Hematopoietic multipotent progenitor cell treated with erythropoietin and hydrocortisone succinate and interleukin-3 and kit ligand, for 17 days (in vitro differentiated cells): ENCODE measurements at places on chromosomes 12 and 14.

DNA sequence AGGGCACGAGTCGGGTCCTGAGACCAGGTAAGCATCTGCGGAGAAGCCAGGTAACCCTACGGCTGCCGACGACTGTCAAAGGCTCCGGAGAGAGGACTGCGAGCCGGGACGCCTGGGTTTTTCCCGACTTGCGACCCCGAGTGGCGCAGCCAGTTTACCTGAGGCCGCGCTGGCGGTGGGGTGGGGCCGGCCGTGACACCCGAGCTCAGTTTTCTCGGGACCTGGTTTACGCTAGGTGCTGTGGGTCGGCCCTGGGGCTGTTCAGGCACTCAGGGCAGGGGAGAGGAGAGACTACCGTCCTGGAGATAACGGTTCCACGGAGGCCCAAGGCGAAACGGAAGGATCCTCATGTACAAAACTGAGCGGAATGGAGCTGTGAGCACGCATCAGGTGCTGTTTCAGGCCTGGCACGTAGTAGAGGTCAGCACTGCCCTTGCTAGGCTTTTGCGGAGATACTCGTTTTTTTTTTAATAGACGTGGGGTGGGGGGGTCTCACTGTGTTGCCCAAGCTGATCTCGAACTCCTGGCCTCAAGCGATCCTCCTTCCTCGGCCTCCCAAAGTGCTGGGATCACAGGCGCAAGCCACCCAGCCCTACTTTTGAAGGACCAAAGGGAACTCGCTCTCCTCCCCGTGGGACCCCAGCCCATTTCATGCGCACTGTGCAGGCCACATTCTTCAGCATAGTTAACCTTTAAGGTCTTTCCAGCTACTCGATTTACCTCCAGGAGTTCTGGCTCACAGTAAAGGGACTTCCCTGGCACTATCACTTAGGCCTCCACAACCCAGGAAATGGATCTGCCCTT, 471 bp downstream of the MTRFR start:
- peak; percentile 46 for DNase-seq

DNA sequence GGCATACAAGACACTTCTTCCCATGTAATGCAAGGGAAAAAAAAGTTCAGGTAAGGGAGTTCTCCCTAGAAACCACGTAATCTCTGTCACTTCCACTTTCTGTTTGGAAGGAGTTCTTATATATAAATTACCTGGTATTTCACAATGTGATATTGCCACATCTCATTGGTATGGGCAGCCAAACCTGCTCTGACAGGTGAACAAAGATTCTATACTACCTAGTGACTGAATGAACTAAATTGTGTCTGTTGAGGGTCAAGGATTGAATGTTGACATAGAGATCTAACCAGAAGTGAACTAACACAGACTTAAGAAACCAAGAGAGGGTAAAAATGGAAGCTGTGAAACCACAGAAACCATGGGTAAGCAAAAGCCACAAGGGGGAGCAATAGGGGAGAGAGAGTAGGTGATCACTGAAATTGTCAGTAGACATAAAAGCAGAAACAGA, 161.3 kb downstream of the RPL10L start:
- DNase-seq, result no peak

DNA sequence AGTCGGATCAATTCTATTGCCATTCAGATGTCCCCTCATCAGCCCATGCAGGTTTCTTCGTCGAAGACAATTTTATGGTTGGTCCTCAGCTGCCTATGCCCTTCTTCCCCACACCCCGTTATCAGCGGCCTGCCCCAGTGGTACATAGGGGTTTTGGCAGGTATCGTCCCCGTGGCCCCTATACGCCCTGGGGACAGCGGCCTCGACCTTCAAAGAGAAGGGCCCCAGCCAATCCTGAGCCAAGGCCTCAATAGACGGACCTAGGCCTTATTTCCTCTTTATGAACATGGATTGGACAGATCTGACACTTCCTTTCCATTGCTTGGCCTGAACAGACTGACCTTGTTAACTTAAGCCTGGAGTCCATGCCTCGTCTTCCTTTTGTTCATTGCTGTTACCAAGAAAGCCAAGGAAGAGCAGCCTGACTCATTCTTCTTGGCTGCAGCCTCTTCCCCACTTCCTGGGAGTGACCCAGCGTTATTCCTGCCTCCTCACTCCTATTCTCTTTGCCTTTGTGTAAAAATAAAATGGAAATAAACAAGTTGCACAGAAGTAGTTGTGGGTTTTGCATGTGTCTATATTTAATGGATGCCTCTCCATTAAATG, 156.5 kb upstream of the AMIGO2 start:
- no peak for DNase-seq

- no peak for DNase-seq
Observed at GRCh38 chr12:67649261-67649569, 670 bp downstream of the DYRK2 start.

- DNase-seq, result no peak
Observed at GRCh38 chr12:4446335-4446734, 720 bp upstream of the FGF6 start.

GRCh38 chr12:39205969-39206368, 237.0 kb downstream of the KIF21A start:
- DNase-seq, result no peak

DNA sequence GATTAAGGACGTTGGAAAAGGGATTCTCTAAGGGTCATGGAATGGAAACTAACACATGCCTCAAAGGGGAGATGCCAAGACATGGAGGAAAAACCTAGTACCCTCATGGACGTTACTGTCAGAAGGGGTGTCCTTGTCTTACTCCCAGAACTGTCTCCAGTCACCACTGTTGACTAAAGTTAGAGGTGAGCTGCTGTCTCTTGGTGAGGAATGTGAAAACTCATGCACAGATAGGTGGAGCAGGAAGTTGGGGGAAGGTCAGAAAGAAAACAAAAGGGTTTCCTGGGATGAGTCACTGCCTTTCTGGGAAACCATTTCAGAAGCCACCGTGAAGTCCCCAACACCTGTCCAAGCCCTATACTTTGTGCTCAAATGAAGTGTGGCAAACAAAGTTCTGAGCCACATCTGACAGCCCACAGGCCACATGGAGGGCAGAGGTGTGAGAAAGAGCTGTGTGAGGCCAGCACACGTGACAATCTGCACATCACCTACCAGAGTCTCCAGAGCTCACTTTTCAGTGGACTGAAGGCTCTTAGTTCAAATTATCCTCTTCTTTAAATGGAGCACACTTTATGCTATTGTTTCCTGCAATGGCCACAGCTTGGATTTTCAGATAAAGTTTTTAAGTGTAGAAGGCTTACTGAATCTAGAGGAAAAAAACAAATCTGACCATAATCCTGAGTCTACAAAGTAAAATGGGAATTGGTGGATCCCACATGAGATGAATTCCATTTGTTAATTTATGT, 92.9 kb upstream of the EGLN3 start:
- no peak for DNase-seq

GRCh38 chr12:93645702-93646101, 31.5 kb upstream of the CRADD start:
- DNase-seq, result no peak

- DNase-seq, result no peak
Observed at GRCh38 chr12:3551386-3551785, 60.4 kb downstream of the PRMT8 start.

- no peak for DNase-seq
Observed at GRCh38 chr14:92109490-92109889, 3.1 kb upstream of the ATXN3 start.

- DNase-seq, result no peak
Observed at GRCh38 chr14:67986131-67986841, 166.7 kb downstream of the RAD51B start.

DNA sequence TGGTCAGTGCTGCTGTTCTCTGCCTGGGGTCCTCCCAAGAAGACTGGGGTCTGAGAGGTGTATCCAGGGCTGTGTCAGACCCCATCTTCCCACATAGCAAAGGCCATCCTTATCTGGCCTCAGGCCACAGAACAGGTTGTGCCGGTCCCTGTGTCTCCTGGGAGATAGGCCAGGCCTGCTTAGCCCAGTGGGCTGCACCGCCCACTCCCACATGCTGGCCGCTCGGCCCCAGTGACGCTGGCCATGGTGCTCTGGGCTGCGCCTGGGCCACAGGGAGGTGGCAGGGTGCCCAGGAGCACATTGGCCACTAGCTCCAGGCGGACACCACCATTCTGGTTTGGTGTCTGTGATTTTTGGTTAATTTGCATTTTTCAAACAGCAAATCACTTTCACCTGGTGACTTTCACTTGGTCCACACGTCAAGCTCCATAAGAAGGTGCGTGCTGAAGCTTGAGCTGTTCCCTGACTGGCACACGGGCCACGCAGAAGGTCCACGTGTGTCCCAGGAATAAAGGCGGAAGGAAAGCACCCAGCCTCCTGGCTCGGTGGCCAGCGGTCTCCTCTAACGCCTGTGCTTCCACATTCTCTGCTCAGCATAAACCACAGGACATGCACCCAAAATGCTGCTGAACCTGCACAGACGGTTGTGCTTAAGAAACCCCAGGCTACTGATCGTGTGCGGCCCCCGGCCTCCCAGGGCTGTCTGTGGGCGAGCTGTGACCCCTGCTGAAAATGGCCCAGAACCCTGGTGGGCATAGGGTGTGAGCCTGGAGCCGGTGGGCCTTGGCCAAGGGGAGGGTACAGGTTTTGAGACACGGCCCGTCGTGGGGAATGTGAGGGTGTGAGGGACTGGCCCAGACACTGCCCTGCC, 4.6 kb downstream of the FBRSL1 start:
- no peak for DNase-seq

DNA sequence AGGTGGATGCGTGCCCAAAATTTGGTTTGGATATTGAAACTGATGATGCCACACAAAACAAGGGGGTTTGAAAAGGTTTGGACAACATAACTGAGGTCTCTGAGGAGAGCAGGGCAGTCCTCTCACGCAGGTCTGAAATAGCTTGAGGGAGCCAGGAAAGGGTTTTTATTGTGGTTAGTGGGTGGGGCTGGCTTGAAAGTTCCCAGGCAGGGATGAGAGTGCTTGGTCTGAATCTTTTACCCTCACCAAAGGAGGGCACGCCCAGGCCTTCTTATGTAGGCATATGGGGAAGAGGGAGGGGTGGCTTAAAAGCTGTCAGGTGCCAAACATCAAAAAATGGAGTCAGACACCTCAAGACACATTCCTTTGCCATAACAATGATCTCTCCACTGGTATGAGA, 493.1 kb upstream of the CCDC196 start:
- no peak for DNase-seq

DNA sequence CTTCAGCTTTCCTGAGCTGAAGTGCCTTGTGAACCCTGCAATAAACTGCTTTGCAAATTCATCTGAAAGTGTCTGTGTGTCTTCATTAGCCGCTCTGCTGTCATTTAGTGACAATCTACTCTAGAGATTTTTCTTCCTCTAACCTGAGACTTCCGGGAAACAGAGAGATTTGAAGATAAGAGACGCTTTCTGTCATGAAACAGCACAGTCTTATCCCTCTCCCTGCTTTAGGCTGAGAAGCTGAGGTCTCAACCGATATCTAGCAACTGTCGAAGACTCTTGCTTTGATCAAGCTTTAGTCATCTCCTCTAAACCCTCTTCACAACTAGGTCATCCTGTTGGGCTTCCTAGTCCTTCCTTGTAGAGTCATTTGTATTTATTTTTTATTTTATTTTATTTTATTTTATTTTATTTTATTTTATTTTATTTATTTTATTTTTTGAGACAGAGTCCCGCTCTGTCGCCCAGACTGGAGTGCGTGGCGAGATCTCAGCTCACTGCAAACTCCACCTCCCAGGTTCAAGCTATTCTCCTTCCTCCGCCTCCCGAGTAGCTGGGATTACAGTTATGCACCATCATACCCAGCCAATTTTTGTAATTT, 1.2 kb downstream of the RNASE2 start:
- no peak for DNase-seq

DNA sequence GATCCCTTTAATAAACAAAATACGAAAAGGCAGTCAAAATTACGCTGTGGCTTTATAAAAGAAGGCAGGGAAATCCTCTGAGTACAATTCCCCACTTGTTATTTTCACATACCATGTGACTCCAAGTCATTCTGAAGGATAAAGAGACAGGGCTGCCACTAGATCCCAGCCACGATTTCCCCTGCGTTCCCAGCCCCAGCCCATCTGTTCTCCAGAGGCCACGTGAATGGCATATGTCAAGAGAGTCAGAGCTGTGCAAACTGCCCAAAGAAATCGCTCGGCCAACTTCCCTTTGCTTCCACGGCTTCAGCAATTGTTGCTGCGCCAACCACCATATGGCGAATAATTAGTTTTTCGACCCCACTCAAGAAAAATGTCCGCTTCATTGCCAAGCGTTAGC, 161.3 kb downstream of the C12orf42 start:
- DNase-seq, result no peak

GRCh38 chr12:57491393-57492280, 3.8 kb downstream of the MARS1 start:
- no peak for DNase-seq

GRCh38 chr14:20434701-20435581, 1.0 kb downstream of the KLHL33 start:
- no peak for DNase-seq

GRCh38 chr12:25698772-25699171, 145.7 kb upstream of the LMNTD1 start:
- no peak for DNase-seq

DNA sequence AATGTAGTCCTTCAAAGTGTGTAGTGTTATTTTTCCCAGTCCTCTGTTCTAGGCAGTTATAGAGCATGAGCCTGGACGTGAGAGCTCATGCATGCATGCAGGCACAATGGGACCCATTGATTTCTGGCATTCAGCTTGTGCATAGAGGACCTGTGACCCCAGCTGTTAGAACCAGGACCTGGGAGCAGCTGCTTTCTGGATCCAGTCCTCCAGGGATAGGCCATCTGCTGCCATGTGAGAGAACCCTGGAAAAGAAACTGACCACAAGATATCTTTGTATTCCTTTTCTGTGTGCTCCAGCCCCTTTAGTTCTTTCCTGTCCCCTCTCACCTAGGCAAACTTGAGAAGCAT, 76.9 kb downstream of the SUSD6 start:
- no peak for DNase-seq

DNA sequence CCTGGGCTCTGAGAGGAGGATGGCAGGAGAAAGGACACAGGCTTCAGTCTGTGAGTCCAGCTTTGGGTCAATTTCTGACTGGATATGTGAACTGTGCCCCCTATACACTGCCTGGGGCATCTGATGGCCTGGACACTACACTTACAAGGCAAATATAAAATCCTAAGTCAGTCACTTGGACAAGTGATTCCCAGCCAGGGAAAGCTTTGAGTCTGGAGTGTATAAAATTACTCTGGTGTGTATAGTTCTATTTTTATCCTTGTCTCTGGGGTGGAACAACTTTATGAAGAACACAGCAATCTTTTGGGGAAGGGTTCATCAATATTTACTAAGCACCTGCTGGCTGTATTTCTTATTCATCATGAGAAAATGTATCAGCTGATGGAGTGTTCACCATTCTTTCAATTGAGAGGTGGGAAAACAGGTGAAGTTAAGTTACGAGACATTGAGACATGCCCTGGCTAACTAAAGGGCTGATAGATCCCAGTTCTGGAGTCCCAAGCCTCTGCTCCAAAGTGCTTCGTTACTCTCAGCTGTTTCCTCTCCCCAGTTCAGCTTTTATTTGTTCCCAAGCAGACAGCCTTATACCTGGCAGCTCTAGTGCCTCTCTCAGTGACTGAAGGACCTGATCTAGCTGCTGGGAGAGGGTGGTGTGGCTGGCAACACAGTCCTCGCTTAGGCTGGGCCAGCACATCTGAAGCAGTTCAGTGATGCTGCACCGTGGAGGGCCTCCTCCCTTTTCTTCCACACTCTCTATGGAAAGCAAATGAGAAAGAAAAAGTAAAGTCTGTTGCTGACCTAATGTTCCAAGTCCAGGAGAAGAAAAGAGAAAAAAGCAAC, 30.9 kb downstream of the ZFYVE26 start:
- DNase-seq, result no peak

GRCh38 chr12:68806488-68807237, 1.3 kb upstream of the MDM2 start:
- DNase-seq, result peak; percentile 30
